ENCODE measurements at places on chromosomes 6 and 20.
A peak's percentile ranks its signal among the peaks of the same experiment; 100 is the strongest.

- DNase-seq, result no peak
Observed at GRCh38 chr6:156762547-156762946, 14.6 kb upstream of the ARID1B start.

DNA sequence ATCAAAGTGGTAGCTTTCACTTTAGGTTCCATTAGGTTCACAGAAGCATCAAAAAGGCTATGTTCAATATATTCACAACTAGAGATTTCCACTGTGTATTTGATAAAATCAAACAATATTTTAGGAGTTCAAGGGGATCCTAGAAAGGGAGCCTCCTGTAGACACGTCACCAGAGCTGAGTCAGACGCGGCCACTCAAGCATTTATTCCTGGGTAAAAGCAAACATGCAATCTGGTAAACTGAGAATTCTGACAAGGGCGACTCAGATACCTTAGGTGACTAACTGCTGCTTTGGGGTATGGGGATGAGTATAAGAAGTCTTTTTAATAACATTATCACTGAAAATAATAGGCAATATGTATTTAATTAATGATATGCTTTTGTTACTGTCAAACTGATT lies 118.7 kb upstream of the HMGN3 start:
- no peak for DNase-seq

- DNase-seq, result no peak
Observed at GRCh38 chr6:154408891-154409500, 52.4 kb upstream of the IPCEF1 start.

GRCh38 chr6:7108196-7108963 lies 619 bp downstream of the RREB1 start:
- DNase-seq, result peak; percentile 35

DNA sequence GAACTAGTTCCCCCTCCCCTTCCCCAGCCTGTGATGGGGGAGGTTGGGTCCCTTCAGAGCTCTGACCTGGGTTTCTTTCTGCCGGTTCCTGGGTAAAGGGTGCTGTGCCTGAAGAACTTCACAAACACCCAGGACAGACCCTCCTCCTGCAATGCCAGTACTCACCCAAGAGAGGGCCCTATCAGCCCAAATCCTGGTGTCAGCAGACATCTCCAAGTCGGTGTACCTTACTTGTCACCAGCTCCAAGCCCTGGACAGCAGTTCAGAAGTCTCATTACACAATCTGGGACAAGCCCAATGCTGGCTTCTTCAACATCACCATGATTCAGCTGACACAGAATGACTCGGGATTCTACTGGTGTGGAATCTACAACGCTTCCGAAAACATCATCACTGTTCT lies 467 bp downstream of the TREML4 start:
- DNase-seq, result no peak

DNA sequence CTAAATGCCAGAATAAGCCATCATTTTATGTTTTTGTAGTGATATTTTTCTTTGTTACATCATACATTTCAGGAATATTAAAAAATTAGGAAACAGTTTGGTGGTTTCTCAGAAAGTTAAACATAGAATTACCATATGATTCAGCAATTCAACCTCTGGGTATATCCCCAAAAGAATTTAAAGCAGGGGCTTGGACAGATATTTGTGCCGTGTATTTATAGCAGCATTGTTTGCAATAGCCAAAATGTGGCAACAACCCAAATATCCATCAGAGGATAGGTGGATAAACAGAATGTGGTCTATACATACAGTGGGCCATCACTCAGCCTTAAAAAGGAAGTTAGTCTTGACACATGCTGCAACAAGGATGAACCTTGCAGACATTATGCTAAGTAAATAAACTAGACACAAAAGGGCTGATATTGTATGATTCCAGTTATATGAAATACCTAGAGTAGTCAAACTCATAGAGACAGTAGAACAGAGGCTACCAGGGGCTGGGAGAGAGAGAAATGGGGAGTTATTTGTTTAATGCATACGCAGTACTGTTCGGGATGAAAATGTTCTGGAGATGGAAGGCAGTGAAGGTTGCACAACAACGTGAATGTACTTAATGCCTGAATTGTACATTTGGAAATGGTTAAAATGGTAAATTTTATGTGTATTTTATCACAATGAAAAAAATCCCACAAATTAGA lies 18.9 kb upstream of the TRAF3IP2 start:
- no peak for DNase-seq

- DNase-seq, result peak; percentile 98
Observed at GRCh38 chr20:325045-325888, at the start of gene SOX12. Gene SOX12, plus strand, starts transcription at chr20:325552. Its CDS starts 373 bp downstream, at chr20:325925.

- DNase-seq, result no peak
Observed at GRCh38 chr6:53020005-53020744, 25.1 kb upstream of the GSTA4 start.

GRCh38 chr20:13865156-13865555 lies 80.3 kb downstream of the NDUFAF5 start:
- DNase-seq, result no peak

DNA sequence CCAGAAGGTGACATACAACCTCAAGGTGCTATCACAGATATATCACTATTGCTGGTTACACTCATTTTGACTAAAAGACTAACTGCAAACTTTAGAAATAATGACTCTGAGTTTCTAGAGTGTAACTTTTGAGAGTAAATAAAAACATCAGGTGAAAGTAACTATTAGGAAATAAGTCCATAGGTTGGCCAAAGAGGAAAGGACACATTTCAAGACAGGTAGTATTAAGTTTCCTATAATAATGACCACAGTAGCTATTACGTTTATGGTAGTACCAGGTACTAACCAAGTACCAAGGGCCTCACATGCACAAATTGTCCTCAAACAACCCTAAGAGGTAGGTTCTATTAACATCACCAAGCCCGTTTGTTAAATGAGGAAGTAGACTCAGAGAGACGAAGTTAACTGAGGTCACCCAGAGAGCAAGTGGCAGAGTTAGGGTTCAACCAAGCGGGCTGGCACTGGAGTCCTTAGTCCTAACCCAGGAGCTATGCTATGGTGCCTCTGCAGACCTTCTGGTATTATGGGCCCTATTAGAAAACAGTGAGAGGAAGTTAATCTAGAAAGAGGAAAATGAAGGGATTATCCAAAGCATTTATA lies 36.8 kb downstream of the HEBP2 start:
- no peak for DNase-seq

GRCh38 chr20:57872816-57873409 lies 163.1 kb upstream of the PMEPA1 start:
- DNase-seq, result no peak

DNA sequence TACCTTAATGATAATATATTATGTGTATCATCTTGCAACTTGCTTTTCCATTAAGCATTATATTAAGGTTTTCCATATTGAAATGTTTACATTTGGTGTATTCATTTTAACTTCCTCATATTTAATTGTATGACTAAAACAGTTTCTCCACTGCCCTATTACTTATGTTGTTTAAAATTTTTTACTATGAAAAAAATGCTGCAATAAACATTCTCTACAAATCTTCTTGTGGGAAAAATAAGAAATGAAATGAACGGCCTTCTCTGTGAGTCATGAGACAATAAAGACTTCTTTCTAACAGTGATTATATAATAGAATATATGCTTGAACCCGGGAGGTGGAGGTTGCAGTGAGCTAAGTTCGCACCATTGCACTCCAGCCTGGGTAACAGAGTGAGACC lies 25.5 kb downstream of the FASTKD5 start:
- DNase-seq, result no peak

DNA sequence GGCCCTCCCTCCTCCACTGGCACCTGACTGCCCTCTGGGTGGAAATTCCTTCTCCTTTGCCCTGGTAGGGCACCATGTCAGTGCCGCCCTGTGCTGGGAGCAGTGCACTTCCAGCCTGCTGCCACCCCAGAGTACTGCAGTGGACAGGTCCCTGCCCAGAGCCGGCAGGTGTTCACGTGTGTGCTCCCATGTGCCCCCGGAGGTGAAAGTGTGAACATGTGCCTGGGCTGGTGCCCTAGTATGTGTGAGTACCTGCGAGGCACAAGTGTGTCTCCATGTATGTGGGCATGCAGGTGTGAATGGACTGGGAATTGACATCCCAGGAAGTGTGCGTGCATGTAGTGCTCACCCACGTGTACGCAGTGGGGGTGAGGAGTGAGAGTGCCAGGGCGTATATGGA lies 29.4 kb downstream of the SDCBP2 start:
- DNase-seq, result no peak

GRCh38 chr20:52172392-52173047 lies 19.1 kb downstream of the ZFP64 start:
- no peak for DNase-seq

DNA sequence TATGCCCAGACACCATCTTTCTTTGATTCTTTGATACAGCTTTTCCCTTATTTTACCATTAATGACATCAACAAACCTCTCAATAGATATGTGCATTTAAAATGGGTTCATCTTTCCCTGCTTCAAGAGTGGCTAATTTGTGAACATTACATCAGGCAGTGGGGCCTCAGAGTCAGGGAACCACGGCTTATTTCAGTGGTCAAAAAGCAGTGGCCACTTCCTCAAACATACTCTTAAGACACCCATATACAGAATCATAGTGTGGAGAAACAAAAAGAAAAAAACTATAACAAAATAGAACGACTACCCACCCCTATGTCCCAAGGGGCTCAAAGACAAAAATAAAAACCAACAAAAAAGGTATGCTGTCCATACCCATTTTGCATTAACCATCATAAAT lies 12.9 kb downstream of the SALL4 start:
- DNase-seq, result no peak

- no peak for DNase-seq
Observed at GRCh38 chr6:123812621-123813020, 9.0 kb downstream of the NKAIN2 start.

DNA sequence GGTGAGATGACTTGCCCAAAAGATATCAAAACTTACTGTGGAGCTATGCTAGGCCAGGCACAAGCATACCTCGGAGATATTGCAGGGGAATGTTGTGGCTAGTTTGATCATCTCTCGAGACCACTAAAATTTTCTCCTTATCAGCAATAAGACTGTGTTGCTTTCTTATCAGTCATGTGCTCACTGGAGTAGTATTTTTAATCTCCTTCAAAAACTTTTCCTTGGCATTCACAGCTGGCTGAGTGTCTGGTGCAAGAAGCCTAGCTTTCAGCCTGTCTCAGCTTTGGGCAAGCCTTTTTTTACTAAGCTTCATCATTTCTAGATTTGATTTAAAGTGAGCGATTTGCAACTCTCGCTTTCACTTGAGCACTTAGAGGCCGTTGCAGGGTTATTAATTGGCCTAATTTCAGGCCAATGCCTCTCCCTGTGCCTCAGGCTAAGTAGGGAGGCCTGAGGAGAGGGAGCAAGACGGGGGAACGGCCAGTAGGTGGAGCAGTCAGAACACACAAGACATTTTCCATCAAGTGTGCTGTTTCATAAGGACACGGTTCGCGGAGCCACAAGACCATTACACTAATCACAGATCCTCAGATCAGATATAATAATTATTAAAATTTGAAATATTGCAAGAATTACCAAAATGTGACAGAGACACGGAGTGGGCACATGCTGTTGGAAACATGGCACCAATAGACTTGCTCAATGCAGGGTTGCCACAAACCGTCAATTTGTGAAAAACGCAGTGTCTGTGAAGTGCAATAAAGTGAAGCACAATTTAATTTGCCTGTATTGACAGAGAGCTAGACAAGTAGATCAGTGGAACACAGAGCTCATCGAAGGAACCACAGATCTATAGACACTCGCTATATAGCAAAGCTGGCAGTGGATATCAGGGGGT lies 106.8 kb upstream of the SIRPG start:
- DNase-seq, result peak; percentile 68

DNA sequence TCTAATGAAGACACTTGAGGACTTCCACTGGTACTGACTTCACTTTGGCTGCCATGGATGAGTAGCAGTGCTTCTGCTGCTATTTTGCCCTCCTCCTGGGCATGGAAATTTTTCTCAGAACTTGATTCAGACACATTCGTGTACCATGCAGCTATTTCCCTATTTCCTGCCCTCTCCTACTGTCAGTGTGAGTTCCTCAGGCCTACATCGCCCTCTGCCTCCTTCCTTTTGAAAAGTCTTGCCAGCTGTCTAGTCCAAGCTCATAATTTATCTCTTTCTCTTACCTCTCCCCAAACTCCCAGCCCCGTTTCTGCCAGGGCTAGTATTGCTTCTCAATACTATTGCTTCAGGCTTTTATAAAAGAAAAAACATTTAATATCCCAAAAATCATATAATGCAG lies 470.2 kb downstream of the ADGRB3 start:
- no peak for DNase-seq

- DNase-seq, result no peak
Observed at GRCh38 chr6:10410207-10411050, 4.4 kb downstream of the TFAP2A start.

GRCh38 chr6:3811191-3811590 lies 38.0 kb upstream of the FAM50B start:
- DNase-seq, result no peak

DNA sequence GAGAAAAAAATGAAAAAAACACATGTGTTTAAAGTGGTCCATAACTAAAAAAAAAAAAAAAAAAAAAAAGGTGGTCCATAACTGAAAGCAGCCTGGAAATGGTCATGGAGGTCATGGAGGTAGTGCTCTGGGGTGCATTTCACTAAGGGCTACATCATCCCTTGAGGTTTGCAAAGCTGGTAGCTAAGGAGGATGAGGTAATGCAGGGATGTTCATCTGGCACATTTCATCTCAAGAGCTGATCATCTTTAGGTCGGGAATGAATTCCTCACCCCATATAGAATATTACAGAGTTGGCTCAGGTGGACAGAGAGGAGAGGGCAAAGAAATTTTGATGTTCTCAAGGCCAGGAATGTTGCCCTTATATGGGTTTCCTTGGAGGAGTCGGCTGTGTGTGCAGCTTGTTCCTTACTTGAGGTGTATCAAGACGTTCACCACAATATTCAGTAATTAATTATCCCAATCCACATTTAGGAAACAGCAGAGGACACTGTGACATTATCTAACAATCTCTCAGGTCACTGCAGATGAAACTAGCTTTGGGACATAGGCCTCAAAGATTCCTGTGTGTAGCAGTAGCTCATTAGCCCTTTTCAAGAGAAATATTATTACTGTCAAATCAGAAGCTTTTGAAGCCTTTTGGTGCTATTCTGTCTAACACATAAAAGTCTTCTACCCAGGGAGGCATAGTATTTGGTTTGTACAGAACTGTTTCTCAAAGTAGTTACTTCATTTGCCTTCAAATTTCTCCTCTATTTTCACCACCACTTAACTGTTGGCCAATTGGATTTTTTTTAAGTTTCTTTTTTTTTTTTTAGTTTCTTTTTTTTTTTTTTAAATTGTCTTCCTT lies 46.8 kb downstream of the CYP24A1 start:
- DNase-seq, result no peak

- peak; percentile 76 for DNase-seq
Observed at GRCh38 chr6:107674995-107675738, 148.9 kb downstream of the SCML4 start.

All from stimulated activated effector memory CD8-positive, alpha-beta T cell treated with anti-CD3 and anti-CD28 coated beads, Interleukin-12 subunit alpha, Interleukin-12 subunit beta, amount 100 ng/mL, for 72 hours (primary cell).